CD4-positive, alpha-beta T cell treated with Interferon alpha-2 for 1 hour (primary cell): ENCODE measurements at places on chromosomes 11 and 22.

DNA sequence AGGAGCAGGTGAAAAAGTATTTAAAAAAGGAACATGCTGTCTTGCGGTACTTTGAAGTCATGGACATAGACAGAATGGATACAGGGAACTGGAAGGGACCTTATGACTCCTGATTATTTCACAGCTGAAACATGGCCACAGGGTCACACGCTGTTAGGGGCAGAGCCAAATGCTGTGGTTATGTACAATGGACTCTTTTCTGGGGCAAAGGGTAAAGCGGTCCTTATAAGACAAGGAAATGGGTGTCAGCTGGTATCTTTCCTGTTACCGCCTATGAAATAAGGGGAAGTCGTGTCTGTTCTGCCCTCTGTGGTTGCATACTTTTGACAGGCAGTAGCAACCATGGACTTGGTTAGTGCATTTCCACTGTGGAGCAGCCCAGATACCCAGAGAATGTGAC is 12.8 kb upstream of the ST14 start:
- DNase-seq, result peak; percentile 50

DNA sequence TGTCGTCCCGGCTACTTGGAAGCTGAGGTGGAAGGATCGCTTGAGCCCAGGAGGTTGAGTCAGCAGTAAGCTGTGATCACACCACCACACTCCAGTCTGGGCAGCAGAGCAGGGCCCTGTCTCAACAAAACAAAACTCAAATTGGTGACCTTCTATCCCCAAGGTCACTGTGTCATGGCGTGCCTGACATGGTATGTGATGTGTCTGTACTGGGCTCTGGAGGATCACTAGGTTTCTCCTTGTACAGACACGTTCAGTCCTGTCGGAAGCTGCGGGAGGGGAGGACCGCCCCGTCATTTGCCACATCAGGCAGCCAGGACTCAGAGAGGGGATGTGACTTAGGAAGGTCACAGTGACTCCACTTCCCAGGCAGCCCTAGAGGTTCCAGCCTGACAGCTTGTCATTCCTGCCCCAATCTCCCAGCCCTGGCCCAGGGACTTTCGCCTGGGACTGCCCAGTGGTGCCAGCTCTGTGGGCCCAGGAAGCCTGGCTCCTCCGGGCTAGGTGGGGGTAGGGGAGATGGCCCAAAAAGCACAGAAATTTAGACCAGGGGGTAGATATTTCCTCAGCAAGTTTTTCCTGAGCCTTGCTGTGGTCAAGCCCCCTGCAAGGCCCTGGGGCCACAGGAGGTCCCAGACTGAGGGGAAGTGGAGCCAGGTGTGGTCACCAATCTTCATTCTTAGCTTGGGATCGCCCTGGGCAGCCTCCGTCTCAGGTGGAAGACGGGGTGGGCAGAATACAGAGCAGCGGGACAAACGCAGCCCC is 53.2 kb downstream of the TRIOBP start:
- no peak for DNase-seq

GRCh38 chr22:24043958-24044357 is 32.9 kb downstream of the CABIN1 start:
- DNase-seq, result no peak

- peak; percentile 28 for DNase-seq
Measured at GRCh38 chr11:46309814-46310259, 32.4 kb downstream of the CREB3L1 start.

GRCh38 chr11:124807201-124807600 is 7.0 kb upstream of the MSANTD2 start:
- no peak for DNase-seq

GRCh38 chr11:126405906-126406305 is 50.4 kb downstream of the ST3GAL4 start:
- no peak for DNase-seq

GRCh38 chr11:30919389-30920152 is 333.4 kb upstream of the MPPED2 start:
- DNase-seq, result peak; percentile 19

DNA sequence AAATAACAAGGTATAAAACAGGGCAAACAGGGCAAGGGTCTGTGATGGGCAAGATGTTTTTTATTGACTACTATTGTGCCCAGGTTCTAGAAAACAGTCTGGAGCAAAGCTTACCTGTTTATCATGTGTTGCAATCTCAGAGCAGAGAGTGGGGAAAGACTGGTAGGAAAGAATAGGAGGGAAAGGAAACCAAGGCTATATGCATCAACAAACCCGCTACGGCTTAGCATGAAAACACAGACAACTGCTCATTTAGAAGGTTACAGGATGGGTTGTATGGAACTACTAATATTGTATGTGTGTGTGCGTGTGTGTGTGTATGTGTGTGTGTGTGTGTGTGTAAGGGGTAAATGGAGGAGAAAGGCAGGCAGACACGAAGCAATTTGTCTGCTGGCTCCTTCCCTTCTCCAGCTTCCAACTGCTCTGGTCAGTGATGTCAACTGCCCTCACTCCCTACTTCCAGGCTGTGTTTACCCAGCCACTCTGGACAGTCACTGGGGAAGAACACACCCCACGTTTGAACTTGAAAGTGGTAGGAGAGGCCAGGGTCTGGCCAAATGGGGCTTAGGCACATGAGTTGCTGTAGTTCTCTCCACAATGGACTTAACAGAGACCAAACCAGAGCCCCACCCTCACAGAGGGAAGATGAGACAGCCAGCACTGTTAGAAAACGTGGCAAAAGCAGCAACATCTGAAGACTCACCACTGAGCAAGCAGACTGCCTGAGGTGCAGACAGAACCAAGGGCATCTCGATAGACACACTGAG is 47.0 kb downstream of the GAB2 start:
- no peak for DNase-seq

DNA sequence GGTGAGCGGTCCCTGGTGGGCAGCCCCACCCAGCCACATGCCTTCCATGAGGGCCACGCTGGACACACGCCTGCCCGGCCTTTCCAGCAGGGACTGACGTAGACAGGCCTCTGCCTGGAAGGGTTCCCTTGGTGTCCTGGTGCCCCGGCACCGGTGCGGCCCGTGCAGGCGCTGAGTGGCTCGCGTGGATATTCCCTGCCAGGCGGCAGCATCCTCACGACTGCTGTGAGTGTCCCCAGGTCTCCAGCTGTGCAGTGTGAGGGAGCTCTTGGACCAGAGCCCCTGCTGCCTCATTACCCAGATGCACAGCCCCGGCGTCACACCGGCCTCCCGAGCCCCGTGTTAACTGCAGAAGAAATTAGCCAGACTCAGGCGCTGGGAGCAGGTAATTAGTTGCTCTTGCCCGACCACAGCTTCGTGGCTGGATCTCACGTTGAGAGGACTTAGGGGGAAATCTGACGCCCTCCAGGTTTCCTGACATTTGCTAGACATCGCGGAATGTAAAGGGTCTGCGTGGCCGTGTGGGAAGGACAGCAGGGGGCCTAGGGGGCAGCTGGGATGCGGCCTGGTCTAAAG is 1196.3 kb downstream of the BRD1 start:
- no peak for DNase-seq

- no peak for DNase-seq
Measured at GRCh38 chr11:121814962-121815361, 301.1 kb downstream of the BLID start.

DNA sequence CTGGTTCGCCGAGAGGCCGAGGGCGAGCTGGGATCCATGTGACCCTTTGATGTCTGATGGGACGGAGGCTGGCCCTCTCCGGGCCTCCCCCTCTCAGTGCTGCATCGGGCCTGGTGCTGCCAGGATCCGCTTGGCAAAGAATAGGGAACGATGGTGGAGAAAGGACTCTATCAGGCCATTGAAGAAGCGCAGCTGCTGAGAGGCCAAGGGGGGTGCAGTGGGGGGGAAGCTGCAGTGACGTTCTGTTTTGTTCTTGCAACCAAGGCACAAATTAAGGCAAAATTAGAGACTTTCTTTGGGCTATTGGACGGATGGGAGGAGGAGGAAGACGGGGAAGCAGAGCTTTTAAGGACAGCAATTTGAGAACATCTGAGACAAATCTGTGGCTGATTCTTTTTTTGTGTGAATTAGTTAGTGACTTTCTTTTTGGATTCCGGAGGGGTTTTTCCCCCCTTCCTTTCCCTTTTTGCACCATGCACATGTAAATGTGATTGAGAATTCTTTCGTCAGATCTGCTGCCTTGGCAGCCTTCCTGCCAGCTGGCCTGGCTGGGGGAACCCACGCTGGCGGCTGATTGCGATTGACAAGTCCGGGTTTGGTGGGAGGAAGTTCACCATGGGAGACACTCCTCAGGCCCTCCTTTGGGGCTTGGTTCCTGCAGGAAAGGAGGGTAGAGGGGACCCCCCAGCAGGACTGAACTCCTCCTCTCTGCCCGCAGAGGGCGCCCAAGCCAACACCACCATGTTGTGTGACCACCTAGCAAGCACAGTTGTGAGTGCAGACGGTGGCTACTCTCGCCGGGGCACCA is 214.6 kb downstream of the NTM start:
- no peak for DNase-seq

DNA sequence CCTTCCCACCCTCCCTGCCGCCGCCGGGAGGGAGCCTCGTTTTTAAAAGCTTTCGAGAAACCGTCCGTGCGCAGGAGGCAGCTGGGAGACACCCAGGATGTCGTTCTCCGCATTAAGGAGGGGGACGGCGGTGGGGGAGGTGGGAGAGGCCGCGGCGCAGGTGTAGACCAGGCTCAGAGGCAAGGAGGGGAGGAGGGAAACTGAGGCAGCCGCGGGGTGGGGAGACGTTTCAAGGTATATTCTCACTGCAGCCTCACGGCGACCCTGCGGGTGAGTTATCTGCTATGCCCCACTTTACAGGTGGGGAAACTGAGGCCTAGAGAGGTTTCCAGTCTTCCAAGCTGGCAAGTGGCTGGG is 42.7 kb downstream of the CYTH4 start:
- DNase-seq, result no peak

DNA sequence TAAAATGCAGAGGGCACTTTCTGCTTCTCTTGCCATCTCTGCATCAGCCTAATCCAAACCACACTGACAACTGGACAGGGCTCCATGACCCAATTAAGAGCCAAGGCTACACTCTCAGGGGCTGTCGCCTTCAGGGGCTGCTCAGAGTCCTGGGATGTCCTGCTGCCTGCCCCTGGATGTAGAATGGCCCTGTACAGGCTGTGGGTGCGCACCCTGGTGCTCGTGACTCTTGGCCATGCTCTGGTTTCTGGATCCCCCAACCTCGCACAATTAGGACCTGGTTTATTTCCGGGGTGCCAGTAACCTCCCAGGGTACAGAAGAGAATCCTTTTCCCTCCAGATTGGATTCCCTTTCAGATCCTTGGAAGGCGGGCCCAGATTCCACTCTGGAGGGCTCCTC is 11.3 kb downstream of the IFT27 start:
- no peak for DNase-seq

- DNase-seq, result no peak
Measured at GRCh38 chr11:81007046-81007445, 1566.2 kb upstream of the TENM4 start.

DNA sequence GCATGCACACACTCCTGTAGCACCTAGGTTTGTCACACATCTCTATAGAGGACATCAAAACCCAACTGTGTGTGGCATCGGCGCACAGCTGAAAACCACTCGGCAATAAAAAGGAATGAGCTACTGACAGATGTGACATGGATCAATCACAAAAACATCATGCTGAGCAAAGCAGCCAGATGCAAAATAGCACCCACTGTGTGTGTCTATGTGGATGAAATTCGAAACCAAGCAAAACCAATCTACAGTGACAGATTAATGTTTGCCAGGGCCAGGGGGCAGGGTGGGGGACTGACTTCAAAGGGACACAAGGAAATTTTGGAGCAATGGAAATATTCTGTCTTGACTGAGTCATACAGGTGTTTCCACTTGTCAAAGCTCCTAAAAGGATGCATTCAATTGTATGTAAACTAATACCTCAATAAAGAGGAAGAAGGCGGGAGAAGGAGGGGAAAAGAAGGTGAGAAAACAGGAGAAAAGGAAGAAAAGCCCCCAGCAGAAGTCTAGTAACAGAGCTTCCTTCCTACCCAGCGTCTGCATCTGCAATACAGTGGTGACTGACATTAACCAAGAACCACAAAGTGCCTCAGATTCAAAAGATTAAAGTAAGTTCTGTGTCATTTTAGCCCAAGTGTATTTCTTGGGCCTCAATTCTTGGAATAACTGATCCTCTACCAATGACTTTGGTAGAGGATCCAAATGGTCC is 49.8 kb downstream of the PACSIN2 start:
- no peak for DNase-seq

DNA sequence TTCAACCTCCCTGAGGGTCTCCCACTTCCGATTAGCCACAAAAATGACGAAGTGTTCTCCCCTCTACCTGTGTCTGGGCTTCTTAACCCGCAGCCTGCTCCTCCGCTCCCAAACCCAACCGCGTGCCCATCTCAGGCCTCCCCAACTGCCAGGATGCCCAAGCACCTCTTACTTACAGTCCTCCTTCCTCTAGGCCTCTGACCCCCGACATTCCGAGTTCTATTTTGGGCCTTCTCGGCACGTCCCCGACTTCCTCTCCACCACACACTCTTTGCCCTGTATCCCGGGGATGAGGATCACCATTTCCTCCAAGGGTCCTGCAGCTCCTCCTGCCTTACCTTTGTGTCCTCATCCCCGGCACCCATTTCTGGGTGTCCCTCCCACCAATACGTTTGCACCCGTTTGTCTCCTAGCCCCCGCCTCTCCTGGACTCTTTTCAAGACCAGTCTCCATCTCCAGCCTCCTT is 388 bp upstream of the MUS81 start:
- DNase-seq, result no peak
